ENCODE measurements at places on chromosomes 6 and 20. TPM values are rescaled to one million over a fixed set of nuclear protein-coding genes. Genes with fewer than 3 reads are reported as not detected.

GRCh38 chr20:31894980-31895675 is 24.7 kb downstream of the TTLL9 start:
- H3K27me3 ChIP-seq = no peaks in the 10 kb centered on the region
- no peak overlapping the region for H3K4me3 ChIP-seq
- DNase-seq = no peak

GRCh38 chr6:27333642-27334040 is 21.6 kb upstream of the POM121L2 start:
- no peak overlapping the region for H3K27ac ChIP-seq
- H3K27me3 ChIP-seq = peaks cover 19% of the 10 kb centered on the region
- peaks cover 3% of the 10 kb centered on the region for H3K4me1 ChIP-seq
- H3K4me3 ChIP-seq = no peak overlapping the region

GRCh38 chr6:67011441-67011840 is 1304.4 kb upstream of the EYS start:
- no peak for DNase-seq
- no peaks in the 10 kb centered on the region for H3K36me3 ChIP-seq
- no peak overlapping the region for H3K4me3 ChIP-seq

DNA sequence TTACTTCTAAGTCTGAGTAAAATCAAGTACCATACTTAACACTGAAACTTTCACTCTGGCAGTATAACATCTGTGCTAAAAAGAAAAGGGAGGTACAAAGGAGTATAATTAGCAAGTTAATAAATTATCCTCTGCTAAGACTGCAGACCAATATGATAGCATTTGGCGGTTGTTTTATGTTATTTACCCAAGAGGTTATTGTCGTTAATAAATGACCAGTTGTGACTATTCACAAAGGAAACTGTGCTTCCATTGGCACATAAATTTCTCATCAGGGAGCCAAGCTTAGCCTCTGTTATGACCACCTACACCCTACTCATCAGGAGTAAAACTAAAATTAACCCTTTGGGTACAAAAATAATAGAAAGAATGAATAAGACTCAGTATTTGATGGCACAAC is 86.5 kb downstream of the CRYBG1 start:
- H3K27ac ChIP-seq = no peak overlapping the region
- H3K4me3 ChIP-seq = no peak overlapping the region
- H3K27me3 ChIP-seq = no peaks in the 10 kb centered on the region

The MDC1 gene
- 77.0 TPM for total RNA-seq
